ENCODE measurements at places on chromosomes 11 and 22.

- peaks cover 5% of the 10 kb centered on the region for H3K4me1 ChIP-seq
- no peak overlapping the region for H3K4me3 ChIP-seq
- no peak for DNase-seq
- no peak overlapping the region for H3K27ac ChIP-seq
- H3K36me3 ChIP-seq = no peaks in the 10 kb centered on the region
- peaks cover 14% of the 10 kb centered on the region for H3K27me3 ChIP-seq
Observed at GRCh38 chr22:50173311-50173982, 2.9 kb downstream of the PANX2 start.

GRCh38 chr11:63243533-63243932 lies at the start of gene SLC22A25:
SLC22A25 (minus strand) TSS chr11:63243599; CDS start chr11:63229652, 13,947 bp downstream.
- H3K4me3 ChIP-seq = no peak within 1 kb of the TSS
- no peak within 1 kb of the TSS for H3K27ac ChIP-seq
- peaks cover 15% of the 10 kb centered on the region for H3K27me3 ChIP-seq
- no peaks in the 10 kb centered on the region for H3K4me1 ChIP-seq

DNA sequence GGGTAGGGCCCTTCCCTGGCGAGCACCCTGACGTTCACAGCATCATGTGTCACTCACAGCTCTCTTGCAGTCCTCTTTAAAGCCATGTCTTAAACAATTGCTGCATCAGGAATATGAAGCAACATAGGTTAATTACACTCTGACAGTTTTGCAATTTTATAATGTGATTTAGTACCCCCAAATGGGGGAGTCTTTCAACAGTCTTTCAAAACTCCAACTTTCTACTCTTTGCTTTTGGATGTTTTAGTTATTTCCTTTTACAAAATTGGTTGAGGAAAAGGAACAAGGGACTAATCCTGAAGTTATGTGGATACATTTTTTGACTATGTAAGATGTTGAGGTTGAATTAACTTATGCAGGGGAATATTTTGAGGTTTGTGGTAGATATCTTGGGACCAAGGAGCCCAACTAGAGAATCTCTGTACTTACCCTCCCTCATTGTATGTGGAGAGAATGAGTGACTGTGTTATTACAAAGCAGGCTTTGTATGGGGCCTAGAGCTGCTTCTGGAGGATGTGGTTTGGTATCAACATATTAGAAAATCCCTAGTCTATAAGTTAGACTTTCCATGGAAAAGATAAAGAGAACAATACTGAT lies at the start of gene MMP8:
TSS of gene MMP8 (minus strand) at position 51 of the 597 bp plus-strand sequence. CDS start 99 bp downstream, outside the sequence.
- H3K27ac ChIP-seq = no peak within 1 kb of the TSS
- no peaks in the 10 kb centered on the region for H3K4me1 ChIP-seq
- H3K4me3 ChIP-seq = no peak within 1 kb of the TSS
- DNase-seq = no peak
- H3K27me3 ChIP-seq = no peaks in the 10 kb centered on the region

GRCh38 chr11:65742353-65742752 lies 21.8 kb upstream of the RNASEH2C start:
- no peaks in the 10 kb centered on the region for H3K4me1 ChIP-seq
- H3K27me3 ChIP-seq = peaks cover 2% of the 10 kb centered on the region
- peaks cover 3% of the 10 kb centered on the region for H3K36me3 ChIP-seq
- H3K27ac ChIP-seq = no peak overlapping the region

DNA sequence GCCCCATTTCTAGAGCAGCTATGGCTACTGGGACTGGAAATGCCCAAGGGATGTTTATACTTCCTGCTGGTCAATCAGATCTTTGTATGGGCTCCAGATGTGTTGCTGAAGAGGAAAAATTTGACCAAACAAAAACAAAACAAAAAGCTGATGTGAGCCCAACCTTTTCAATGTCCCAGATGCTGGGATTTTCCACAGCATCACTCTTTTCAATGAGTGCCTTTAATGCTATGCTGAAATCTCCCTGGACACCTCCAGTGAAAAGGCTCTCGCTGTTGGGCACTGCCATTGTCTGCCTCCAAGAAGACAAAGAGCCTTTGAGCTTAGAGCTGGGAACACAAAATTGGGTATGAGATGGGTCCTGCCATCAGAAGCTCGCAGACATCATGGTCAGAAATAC lies 671.9 kb downstream of the NTM start:
- peaks cover 3% of the 10 kb centered on the region for H3K27me3 ChIP-seq
- H3K36me3 ChIP-seq = no peaks in the 10 kb centered on the region
- H3K4me1 ChIP-seq = no peaks in the 10 kb centered on the region
- no peak overlapping the region for H3K4me3 ChIP-seq
- H3K27ac ChIP-seq = no peak overlapping the region

DNA sequence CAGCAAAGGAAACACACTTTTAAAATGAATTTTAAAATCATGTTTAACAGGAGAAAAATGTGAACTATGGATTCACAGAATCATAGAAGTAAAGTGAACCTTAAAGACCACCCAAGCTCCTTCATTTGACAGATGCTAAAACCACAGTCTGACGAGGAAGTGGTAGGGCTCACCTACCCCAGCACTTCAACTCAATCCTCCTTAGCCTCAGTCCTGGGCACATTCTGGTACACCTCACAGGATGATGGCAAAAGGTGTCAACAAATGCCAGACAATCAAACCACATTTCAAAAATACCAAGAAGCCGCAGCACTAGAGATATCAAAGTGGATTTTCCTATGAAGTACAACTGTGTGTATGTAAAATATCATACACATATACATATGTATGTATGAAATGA lies 43.1 kb downstream of the PITPNB start:
- peak overlapping the region; percentile 46 for H3K27ac ChIP-seq
- H3K4me1 ChIP-seq = peaks cover 34% of the 10 kb centered on the region
- peaks cover 15% of the 10 kb centered on the region for H3K36me3 ChIP-seq
- H3K4me3 ChIP-seq = peak overlapping the region; percentile 38

GRCh38 chr22:22928666-22929380 lies 41.2 kb downstream of the IGLL5 start:
- H3K27me3 ChIP-seq = no peaks in the 10 kb centered on the region
- DNase-seq = peak; percentile 67
- peak overlapping the region; percentile 59 for H3K4me3 ChIP-seq
- H3K27ac ChIP-seq = peak overlapping the region; percentile 69
- H3K36me3 ChIP-seq = no peaks in the 10 kb centered on the region

- no peaks in the 10 kb centered on the region for H3K36me3 ChIP-seq
- peaks cover 18% of the 10 kb centered on the region for H3K27me3 ChIP-seq
- no peak for DNase-seq
- no peak overlapping the region for H3K4me3 ChIP-seq
- H3K27ac ChIP-seq = no peak overlapping the region
- H3K4me1 ChIP-seq = peaks cover 5% of the 10 kb centered on the region
Observed at GRCh38 chr22:29152954-29153719, 52.6 kb upstream of the EMID1 start.

- H3K27ac ChIP-seq = no peak overlapping the region
- no peak overlapping the region for H3K4me3 ChIP-seq
- no peak for DNase-seq
- no peaks in the 10 kb centered on the region for H3K27me3 ChIP-seq
- H3K36me3 ChIP-seq = peaks cover 12% of the 10 kb centered on the region
- no peaks in the 10 kb centered on the region for H3K4me1 ChIP-seq
Observed at GRCh38 chr11:88114486-88115045, 60.7 kb downstream of the RAB38 start.

DNA sequence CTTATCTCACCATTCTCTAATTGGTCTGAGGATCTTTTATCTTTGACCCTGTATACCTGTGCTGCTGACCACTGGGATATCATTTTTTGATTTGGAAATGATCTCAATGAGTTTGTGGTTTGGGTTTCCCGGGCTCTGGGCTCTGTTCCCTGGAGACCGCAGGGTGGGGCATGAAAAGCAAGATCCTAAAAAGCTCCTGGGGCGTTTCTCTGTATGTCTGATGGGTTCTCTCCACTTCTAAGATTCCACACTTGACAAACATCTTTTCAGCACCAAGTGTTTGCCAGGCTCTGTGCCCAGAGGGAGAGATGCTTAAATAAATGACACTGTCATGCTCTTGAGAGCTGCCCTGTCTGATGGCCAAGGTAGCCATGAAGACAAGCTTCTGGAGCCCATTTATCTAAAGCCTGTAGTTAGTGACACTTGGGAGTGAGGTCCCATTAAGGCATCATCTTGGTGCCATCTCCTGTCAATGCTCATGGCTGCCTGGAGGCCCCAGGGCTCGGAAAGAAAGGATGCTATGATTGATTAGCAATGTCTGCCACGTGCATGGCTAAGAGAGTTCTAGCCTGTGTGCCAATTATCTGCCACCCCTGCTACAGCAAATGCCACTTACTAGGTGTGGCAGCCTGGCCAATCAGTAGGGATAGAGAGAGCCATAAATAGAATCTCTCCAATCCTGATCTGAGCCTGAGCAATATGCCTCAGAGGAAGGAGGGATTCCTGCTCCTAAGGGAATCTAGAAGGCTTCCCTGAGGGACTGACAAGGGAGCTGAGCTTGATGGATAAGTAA lies 531.6 kb downstream of the MN1 start:
- H3K27ac ChIP-seq = no peak overlapping the region
- H3K4me1 ChIP-seq = no peaks in the 10 kb centered on the region
- H3K36me3 ChIP-seq = no peaks in the 10 kb centered on the region

DNA sequence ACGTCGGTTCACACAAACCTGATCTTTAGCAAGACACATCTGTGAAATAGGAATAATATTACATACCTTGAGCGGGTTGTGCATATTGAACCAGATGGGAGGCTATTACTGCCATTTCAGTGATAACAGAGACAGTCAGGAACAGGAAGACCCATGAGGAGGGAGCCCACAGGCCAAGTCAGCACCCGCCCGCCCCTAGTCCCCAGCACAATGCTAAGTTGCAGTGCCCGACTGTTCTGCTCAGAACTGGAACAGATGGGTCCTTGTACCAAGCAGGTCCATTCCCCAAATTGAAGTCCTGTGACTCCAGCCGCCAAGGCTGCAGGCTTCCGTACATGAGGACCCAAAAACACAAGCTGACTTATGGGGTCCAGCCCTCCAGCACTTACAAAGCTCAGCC lies 9.3 kb downstream of the CXCR5 start:
- no peaks in the 10 kb centered on the region for H3K36me3 ChIP-seq
- H3K4me3 ChIP-seq = peak overlapping the region; percentile 66
- DNase-seq = no peak
- H3K27ac ChIP-seq = peak overlapping the region; percentile 80

DNA sequence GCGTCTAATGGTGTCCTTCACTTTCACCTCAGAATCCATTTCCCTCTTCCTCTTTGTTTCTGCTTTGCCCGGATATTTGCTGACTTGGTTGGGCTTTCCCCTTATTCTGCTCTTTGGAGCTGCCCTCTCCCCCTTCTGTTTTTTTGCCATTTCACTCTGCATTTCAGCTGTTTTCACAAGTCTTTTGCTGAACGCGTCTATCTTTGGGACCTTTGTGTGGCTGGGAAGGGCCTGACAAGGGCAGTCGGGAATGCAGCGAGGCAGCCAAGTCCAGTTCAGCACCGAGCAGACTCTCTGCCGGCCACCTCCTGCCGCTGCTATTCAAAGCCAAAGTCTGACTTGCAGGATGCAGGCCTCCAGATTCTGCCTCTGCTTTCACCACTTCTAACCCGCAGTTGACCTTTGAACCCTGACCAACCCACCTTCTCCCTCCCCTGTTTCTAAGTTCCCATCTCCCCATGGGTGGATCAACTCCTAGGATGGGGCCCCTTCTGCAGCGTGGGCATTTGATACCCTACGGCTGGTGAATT lies 38.2 kb downstream of the FEZ1 start:
- no peak overlapping the region for H3K27ac ChIP-seq
- H3K4me3 ChIP-seq = no peak overlapping the region
- H3K36me3 ChIP-seq = peaks cover 17% of the 10 kb centered on the region
- H3K4me1 ChIP-seq = peaks cover 1% of the 10 kb centered on the region

- DNase-seq = no peak
- H3K36me3 ChIP-seq = peaks cover 54% of the 10 kb centered on the region
- H3K4me3 ChIP-seq = no peak overlapping the region
- H3K4me1 ChIP-seq = no peaks in the 10 kb centered on the region
Observed at GRCh38 chr11:82831364-82831763, 68.9 kb downstream of the PRCP start.

DNA sequence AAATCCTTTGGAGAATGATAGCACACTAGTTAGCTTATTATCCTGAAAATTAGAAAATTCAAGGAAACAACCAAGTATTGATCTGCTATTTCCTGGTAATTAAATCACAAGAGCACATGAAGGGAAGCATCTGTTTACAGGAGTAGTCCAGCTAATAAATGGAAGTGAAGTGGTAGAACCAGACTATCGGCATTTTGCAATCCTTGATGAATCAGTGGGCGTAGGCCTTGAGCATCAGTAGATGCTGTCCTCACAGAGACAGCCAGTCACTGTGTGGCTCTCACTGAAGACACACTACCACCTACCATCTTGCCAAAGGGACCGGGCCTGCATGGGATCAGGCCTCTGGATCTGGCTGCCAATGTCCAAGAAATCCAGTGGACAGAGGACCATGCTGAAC lies 69.8 kb downstream of the FBLN1 start:
- DNase-seq = no peak
- H3K36me3 ChIP-seq = peaks cover 4% of the 10 kb centered on the region
- H3K27me3 ChIP-seq = peaks cover 3% of the 10 kb centered on the region
- no peak overlapping the region for H3K4me3 ChIP-seq

DNA sequence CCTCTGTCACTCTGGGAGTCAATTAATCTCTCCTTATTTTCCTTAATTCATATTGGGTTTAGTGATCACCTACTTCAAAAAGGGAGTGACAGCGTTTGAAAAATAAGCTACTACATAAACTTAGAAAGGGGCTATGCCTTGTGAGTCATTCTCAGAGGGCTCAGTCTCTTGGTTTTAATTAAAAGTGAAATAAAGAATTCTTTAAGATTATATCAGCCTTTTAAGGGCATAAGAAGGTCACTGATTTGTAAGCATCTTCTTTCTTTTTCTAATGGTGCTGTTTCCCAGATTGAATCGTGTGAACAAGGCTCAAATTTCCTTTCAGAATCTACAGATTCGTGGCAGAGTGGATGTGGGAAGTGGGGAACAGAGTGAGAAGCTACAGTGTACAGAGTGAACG lies 636.2 kb upstream of the CCDC90B start:
- no peak overlapping the region for H3K27ac ChIP-seq
- DNase-seq = no peak
- H3K27me3 ChIP-seq = no peaks in the 10 kb centered on the region
- no peak overlapping the region for H3K4me3 ChIP-seq

DNA sequence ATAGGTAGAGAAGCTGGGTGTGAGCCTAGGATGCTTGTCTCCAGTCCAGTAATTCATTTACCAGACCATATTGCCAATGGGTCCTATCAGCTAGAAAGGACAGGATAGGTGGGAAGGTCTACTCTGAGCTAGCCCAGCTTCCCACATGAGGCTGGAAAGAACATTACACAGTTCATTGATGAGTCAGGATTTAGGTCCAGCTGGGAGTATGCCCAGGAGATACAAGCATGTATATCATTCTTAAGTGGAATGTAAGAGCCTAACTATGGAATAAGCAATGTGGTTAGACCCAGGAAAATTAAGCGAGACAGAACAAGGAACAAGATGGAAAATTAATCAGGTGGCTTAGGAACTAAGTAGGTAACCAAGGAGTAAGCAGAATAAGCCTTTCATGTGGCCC lies 59.0 kb upstream of the TBCEL start:
- H3K4me1 ChIP-seq = no peaks in the 10 kb centered on the region
- DNase-seq = no peak
- no peak overlapping the region for H3K27ac ChIP-seq
- no peak overlapping the region for H3K4me3 ChIP-seq
- H3K27me3 ChIP-seq = peaks cover 1% of the 10 kb centered on the region

- H3K27ac ChIP-seq = no peak within 1 kb of the TSS
- no peaks in the 10 kb centered on the region for H3K4me1 ChIP-seq
- H3K36me3 ChIP-seq = no peaks in the 10 kb centered on the region
Observed at GRCh38 chr22:31122532-31123291, at the start of gene INPP5J. INPP5J (plus strand) TSS chr22:31122966; CDS start chr22:31123015, 49 bp downstream.

GRCh38 chr11:57622263-57622662 lies 24.8 kb downstream of the SERPING1 start:
- H3K27ac ChIP-seq = no peak overlapping the region
- no peaks in the 10 kb centered on the region for H3K36me3 ChIP-seq
- no peaks in the 10 kb centered on the region for H3K4me1 ChIP-seq
- peaks cover 5% of the 10 kb centered on the region for H3K27me3 ChIP-seq

Data from immature natural killer cell (primary cell).